ENCODE measurements at places on chromosomes 6 and 20.

GRCh38 chr6:32984622-32985389, 16.4 kb downstream of the BRD2 start:
- DNase-seq: peak; percentile 87

DNA sequence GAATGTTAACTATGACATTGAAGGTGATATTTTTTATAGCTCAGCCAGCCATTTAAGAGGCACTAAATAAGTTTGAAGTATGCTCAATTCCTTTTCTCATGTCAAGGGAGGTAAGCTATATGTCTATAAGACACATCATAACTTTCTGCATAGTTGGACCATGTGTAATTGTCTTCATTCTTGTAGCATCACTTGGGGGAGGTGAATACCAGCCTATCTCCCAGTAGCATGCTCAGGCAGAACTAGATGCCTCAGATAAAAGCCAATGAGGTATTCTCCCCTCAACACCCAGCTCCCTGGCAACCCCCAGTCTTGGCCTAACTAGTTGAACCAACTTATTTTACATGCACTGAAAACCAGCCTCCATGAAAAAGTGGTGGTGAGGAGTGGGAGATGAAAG, 158.3 kb upstream of the JAG1 start:
- no peak for DNase-seq

- DNase-seq: no peak
Measured at GRCh38 chr6:36946526-36946925, 8.0 kb upstream of the PI16 start.

- DNase-seq: no peak
Measured at GRCh38 chr20:50968289-50968688, 9.7 kb downstream of the MOCS3 start.

DNA sequence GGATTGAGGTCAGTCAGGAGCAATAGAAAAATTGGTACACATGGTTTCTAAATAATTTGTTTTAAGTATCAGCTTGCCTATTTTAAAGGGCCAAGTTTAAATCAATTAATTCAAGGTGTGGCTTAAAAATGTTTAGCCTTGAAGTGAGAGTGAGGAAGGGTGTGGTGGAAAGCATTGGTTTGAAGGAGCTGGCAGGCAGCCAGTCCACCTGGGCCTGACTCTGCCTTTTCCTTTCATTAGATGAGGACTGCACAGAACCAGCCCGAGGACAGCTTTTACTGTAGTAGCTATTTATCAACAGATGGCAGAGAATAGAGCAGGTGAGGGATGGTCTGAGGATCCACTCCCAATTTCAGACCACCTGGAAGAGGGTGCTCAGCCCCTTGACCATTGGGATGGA, 42.4 kb downstream of the DHX35 start:
- DNase-seq: no peak
